ENCODE measurements at places on chromosomes 12 and 14.

- DNase-seq, result no peak
These were observed 11.7 kb upstream of the PRB4 start for GRCh38 chr12:11321980-11322379.

GRCh38 chr12:116325336-116325664 lies 47.8 kb upstream of the MED13L start:
- DNase-seq, result no peak

DNA sequence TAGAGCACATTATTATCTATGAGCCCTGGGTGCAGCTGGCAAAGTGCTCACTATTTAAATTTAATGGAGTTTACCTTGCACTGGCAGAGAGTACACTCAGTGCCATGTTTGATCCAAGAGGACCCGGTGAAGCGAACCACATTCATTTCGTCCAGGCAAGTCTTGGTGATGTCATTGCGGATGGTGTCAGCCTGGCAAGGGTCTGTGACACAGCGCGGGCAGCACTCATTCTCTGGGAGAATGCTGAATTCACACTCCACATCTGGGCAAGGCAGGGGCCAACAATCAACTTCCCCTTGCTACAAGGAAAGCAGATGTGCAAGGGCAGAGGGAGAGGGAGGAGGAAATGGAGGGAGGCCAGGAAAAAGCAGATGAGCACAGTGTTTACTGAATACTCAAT lies 356.2 kb downstream of the NELL2 start:
- no peak for DNase-seq

DNA sequence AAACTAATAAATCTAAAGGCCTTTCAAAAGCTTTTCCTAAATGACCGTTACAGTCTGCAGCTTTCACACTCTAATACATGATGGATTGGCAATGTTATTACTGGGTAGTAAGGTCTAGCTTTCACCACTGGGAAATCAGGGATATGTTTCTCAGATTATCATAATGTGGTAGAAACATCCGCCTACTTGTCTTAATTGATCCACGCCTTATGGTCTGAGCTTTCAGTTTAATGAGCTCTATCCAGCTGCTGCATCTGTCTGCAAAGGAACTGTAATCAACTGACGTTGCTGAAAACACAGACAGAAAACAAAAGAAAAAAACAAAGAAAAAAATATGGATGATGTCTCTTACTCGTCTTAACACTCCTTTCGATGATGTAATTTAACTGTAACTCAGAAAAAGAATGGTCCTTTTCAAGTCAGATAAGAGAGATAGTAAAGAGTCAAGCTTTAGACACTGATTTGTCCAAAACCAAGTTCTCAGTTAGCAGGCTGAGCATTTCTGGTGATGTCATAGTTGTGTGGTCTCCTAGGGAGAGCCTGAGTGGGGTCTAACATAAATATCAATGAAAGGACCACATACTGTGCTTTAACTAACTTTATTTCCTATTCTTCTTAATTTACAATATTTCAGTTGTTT lies 85.9 kb downstream of the C2CD5 start:
- DNase-seq, result no peak

GRCh38 chr12:102757154-102757881 lies 159.7 kb downstream of the PAH start:
- no peak for DNase-seq

GRCh38 chr12:106171117-106171750 lies 32.5 kb upstream of the NUAK1 start:
- DNase-seq, result no peak

DNA sequence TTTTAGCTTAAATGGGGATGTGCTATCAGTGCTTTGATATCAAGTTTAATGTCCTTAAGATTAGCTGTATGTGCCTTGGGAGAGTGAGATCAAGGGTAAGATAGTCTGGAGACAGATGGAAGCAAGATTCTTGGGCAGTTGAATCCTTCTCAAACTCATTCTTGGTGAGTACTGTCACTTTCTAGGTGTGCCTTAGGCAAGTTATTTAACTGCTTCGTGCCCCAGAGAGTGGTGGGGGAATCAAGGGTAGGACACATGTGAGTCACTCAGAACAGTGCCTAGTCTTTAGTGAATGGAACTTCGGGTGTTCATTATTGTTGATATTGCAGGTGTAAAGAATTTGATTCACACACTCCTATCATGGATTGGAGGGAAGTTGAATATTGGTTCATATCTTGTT lies 803.7 kb downstream of the DIO2 start:
- DNase-seq, result no peak

GRCh38 chr12:19227190-19227879 lies 97.8 kb downstream of the PLEKHA5 start:
- DNase-seq, result no peak

GRCh38 chr12:46946137-46946536 lies 120.3 kb upstream of the SLC38A4 start:
- no peak for DNase-seq

- DNase-seq, result no peak
These were observed 96.3 kb upstream of the NAV3 start for GRCh38 chr12:77734214-77734883.

- no peak for DNase-seq
These were observed 16.3 kb upstream of the RFLNA start for GRCh38 chr12:124278389-124279101.

DNA sequence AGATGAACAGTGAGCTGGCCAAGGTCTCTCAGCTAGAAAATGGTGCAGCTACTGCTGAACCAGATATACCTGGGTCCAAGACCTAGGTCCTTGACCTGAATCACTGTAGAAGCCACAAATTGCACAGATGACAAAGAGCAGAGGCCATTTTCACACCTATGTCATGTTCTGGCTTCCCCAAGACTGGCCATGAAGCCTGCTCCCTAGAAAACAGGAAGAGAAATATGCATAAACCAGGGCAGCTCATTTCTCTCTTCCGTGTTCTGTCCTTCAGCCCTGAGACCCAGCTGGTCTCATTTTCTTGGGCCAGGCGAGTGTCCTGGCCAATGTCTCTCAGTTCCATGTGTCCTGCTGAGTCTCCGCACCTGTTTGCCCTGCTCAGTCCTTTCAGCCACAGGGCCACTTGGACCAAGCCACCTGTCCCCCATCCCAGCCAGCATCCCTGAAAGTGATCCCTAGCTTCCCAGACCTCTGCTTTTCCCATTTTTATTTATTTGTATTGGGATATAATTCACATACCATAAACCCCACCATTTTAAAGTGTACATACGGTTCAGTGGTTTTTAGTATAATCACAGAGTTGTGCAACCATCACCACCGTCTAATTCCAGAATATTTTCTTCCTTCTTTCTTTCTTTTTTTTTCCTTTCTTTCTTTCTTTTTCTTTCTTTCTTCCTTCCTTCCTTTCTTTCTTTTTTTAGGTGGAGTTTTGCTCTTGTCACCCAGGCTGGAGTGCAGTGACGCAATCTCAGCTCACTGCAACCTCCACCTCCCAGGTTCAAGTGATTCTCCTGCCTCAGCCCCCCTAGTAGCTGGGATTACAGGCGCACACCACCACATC lies 27.0 kb downstream of the P2RX7 start:
- no peak for DNase-seq

DNA sequence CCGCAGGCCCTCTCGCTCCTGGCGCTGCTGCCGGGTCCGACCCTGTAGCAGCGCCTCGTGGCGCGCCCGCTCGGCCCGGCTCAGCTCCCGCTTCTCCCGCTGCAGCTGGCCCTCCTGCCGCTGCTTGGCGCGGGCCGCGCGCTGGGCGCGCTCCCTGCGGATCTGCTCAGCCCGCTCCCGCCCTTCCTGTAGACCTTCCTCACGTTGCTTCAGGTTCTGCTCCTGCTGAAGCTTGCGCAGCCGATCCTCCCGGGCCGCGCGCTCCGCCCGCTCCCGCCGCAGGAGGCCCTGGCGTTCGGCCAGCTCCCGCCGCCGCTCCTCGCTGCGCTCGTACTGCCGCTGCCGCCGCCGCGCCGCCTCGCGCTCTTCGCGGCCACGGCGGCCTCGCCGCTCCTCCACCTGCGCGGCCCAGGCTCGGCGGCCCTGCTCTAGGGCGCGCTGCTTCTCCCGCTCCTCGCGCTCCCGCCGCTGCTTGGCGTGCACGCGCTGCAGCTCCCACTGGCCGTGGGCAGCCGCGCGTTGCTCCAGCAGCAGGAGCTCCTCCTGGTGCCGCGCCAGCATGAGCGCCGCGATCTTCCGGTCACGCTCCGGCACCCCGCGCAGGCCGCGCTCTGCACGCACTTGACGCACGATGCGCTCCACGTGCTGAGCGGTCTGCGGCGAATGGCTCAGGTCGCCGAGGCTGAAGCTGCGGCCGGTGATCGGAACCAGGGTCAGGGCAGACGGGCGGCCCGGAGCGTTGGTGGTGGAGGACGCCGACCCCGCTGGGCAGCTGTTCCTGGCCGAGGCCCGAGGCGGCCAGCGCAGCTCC lies 2.4 kb downstream of the CCDC177 start:
- no peak for DNase-seq

DNA sequence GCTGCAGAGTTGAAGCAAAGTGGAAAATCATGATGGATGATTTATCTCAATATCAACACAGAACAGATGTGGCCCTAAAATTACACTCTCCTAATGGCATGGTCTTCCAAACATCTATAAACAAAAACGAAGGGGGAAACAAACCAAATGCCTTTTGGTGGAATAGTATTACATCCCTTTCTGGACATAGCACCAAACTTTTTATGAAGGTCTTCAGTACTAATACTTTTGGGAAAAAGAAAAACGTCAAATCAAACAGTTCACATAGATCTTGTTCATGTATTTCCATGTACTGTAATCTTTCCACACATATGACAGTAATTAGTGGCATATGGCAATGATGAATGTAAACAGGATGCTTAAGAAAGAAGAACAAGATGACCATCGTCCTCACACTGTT lies 22.9 kb upstream of the ANAPC7 start:
- no peak for DNase-seq

- no peak for DNase-seq
These were observed 356.7 kb downstream of the ETNK1 start for GRCh38 chr12:22981711-22982110.

- no peak for DNase-seq
These were observed 8.3 kb downstream of the PXN start for GRCh38 chr12:120257041-120257821.

- DNase-seq, result no peak
These were observed 5.2 kb downstream of the KCNJ8 start for GRCh38 chr12:21769307-21769706.

DNA sequence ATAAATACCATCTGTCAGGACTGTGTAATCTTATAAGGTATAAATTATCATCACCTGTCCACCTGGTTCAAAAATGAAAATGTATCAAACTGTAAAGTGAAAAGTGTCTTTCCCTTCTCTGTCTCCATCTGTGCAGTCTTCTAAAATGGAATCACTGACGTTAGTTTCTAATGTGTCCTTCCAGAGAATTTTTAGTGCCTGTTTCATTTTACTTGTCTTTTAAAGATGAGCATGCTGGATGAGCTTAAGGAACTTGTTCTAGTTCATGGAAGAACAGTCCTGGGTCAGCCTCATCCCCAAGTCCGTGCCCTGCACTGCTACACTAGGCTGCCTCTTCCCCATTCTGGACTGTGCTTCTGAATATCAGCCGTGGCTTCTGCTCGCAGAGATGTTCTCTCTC lies 5.4 kb upstream of the NT5DC3 start:
- DNase-seq, result no peak

- DNase-seq, result no peak
These were observed 182.3 kb downstream of the PELI2 start for GRCh38 chr14:56300495-56300894.
